ENCODE measurements at places on chromosomes 4 and X. TPM values are rescaled to one million over a fixed set of nuclear protein-coding genes. Genes with fewer than 3 reads are reported as not detected.
A peak's percentile ranks its signal among the peaks of the same experiment; 100 is the strongest.

The KLF8 gene
- 7.0 TPM for total RNA-seq

The GABRE gene
- not detected for total RNA-seq

The UGT2B17 gene
- not detected for total RNA-seq

GRCh38 chrX:71534773-71535544, 2.1 kb downstream of the OGT start:
- no peaks in the 10 kb centered on the region for H3K27me3 ChIP-seq
- H3K27ac ChIP-seq, result peak overlapping the region; percentile 89
- peaks cover 41% of the 10 kb centered on the region for H3K4me1 ChIP-seq
- peak overlapping the region; percentile 79 for H3K4me3 ChIP-seq
- H3K36me3 ChIP-seq, result peaks cover 5% of the 10 kb centered on the region

Measured in CD4-positive, alpha-beta memory T cell (primary cell).